MV-4-11 (cell line): ENCODE measurements at places on chromosomes 12 and 14.
A peak's percentile ranks its signal among the peaks of the same experiment; 100 is the strongest.

GRCh38 chr14:73770977-73771847 lies 57.0 kb upstream of the PNMA1 start:
- DNase-seq, result no peak

DNA sequence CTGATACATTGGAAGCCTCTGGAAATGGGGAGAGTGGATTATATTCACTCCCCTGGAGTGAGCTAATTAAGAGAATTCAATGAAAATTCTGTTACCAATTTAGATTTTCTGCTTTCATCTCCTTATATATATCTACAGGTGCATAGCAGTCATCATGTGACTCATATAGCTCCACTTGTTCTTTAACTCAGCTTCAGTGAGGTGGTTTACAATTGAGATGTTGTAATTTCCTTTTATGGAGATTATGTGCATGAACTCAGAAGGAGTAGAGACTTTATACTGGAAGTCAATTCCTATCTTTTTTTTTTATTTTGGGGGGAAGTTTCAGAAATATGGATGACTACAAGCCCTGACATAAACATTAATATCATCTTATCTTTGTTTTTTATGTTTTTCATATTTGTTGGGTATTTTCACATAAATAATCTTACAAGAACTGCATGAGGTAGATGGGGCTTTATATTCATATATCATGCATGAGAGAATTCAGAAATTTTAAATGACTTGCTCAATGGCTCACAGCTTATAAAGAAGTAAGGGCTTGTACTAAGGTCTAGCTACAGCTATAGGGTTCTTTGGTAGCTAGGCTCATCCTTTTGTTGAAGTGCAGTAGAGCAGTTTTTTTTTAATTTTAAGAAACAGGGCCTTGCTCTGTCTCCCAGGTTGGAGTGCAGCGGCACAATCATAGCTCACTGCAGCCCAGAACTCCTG lies 92.3 kb upstream of the SCAF11 start:
- DNase-seq, result no peak

DNA sequence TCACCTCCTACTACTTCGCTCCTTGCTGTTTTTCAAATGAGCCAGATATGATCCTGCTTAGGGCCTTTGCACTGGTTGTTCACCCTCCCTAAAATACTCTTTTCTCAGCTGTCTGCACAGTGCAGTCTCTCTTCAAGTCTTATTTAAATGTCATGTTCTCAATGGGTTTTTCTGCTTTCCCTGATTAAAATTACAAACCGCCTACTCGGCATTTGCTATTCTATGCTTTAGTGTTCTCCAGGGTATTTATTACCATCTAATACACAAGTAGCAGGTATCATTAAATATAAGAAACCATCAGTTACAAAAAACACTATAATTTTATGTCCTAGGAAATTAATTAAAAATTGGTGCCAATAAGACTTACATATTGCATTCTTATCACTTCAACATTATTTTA lies 108.0 kb upstream of the TMTC1 start:
- DNase-seq, result no peak

- no peak for DNase-seq
Measured at GRCh38 chr14:88706425-88706824, 86.3 kb downstream of the EML5 start.

DNA sequence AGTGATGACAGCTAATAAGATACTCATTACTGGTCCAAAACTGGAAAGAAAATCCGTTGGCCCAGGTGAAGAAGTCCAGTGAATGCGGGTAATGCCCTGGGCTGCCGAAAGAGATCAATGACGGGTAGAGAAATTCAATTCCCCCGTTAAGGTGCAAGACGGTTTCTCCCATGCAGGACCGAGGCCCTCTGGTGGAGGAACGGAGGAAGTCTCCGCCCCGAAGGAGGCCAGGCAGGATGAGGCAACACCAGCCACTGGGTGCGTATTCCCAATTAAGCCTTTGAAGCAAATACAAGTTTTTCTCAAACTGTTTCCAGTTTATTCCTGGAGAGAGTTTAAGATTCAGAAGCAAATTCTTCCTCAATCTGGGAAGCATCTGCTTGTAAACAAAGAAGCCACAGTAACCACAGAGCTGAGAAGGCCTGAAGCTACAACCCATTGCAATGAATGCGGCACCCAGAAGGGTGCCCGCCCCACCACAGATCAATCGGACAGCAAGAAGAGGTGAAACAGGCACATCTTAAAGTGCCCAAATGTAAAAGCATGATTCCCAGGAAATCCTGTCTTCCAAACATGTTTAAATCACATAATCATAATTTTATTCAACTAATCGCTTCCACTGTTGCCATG lies 118.5 kb downstream of the TTC7B start:
- peak; percentile 69 for DNase-seq

- DNase-seq, result no peak
Measured at GRCh38 chr12:39127401-39127800, 222.0 kb upstream of the CPNE8 start.

- DNase-seq, result no peak
Measured at GRCh38 chr12:73731658-73732057, 806.0 kb upstream of the ATXN7L3B start.

GRCh38 chr12:92912052-92912451 lies 17.0 kb downstream of the EEA1 start:
- DNase-seq, result peak; percentile 91

DNA sequence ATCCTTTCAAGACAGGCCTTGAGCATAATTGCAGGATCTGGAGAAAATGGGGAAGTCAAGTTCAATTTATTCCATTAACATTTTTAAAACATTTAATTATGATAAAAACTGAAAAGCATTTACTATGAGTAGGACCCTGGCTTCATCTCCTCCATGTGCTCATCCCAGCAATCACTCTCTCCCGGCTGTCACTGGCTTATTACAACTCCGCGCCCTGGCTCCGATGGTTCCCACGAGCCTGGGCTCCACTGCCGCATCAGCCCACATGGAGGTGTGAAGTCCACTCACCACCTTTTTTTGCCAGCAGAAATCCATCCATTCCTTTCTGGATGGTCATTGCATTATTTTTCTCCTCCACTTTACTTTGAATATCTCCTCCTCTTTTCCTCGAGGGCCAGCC lies 194.4 kb downstream of the EMP1 start:
- no peak for DNase-seq

- DNase-seq, result no peak
Measured at GRCh38 chr14:88870777-88871176, 46.3 kb downstream of the TTC8 start.

DNA sequence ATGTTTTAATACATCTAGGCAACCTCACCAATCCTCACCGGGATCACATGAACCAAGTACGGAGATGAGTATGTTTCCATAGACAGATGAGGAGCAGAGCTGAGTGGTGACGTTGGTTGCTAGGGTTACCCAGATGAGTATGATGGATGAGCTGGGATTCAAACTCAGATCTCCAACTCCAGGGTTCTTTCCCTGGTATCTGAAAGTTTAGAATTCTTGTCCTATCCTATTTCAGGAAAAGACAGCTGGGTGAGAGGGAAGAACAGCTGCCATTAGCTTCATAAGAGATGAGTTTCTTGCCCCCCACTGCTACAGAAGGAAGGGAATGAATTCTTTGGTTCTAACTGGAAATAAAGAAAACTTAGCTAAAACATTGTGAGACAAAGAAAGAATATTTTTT lies 728.9 kb upstream of the TBX3 start:
- DNase-seq, result no peak

DNA sequence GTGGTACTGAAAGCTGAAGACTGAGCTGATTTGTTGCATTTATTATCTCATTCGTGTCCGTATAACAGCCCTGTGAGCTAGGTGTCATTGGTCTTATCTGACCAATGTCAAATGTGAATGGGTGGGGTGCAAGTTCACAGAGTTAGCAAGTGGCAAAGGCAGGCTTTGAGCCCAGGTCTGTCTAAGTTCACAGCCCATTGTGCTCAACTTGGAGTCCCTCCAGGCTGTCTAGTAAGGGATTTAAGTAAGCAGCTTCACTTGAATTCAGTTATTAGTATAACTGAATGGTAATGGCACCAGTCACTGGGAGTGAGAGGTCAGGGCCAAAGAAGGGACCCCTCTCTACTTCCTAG lies 8.5 kb downstream of the C1S start:
- DNase-seq, result no peak

GRCh38 chr12:126069549-126070165 lies 1004.4 kb downstream of the AACS start:
- peak; percentile 34 for DNase-seq

DNA sequence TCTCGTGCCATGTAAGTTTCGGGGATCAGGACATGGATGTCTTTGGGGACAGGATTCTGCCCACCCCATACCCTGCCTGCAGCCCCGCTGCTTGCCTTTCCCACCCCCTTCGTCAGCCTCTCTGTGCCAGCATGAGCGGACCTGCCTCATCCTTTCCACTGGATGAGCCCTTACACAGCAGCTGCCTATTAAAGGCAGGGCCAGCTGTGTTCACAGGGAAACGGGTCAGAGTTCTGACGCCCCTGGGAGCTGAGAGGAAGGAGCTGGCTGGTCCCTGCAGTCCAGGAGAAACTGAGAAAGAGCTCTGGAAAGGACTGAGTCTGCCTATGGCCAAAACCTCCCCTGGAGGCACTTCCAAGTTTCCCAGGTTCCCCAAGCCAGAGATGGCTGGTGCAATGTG lies 83.5 kb upstream of the NCOR2 start:
- DNase-seq, result no peak

DNA sequence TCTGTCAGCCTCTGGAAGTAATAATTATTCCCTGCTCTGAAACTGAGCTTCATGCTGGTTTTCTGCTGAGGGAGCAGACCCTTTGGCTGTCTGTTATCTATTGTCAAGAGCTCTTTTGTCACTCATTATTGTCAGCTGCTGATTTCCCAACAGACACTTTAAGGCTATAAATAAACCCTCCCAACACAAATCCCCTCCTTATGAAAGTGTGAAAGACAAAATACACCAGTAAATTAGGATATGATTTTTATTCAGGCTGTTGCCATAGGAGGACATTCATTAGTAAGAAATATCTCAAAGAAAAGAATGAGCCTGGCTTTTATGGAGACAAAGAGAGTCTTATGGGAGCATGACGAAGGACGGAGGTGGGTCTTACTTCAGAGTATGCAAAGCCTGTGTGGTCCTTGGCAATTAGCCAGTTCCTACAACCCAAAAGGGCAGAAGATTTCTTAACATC lies 180.8 kb downstream of the CRADD start:
- no peak for DNase-seq

DNA sequence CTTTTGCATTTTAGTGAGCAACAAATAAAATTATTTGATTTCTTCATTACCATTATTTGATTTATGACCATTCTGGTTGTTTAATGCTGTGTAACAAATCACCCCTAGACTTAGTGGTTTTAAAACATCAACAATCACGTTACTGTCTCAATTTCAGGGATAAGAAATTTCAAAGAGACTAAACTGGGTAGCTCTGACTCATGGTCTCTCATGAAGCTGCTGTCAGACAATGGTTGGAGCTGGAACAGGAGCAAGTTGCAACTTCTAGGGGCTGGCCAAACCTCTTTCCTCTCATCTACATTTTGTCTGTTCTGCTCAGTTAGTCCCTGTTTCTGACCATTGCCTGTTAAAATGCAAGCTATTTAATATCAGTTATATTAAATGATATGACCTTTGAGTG lies 517.0 kb downstream of the KCNH5 start:
- no peak for DNase-seq

DNA sequence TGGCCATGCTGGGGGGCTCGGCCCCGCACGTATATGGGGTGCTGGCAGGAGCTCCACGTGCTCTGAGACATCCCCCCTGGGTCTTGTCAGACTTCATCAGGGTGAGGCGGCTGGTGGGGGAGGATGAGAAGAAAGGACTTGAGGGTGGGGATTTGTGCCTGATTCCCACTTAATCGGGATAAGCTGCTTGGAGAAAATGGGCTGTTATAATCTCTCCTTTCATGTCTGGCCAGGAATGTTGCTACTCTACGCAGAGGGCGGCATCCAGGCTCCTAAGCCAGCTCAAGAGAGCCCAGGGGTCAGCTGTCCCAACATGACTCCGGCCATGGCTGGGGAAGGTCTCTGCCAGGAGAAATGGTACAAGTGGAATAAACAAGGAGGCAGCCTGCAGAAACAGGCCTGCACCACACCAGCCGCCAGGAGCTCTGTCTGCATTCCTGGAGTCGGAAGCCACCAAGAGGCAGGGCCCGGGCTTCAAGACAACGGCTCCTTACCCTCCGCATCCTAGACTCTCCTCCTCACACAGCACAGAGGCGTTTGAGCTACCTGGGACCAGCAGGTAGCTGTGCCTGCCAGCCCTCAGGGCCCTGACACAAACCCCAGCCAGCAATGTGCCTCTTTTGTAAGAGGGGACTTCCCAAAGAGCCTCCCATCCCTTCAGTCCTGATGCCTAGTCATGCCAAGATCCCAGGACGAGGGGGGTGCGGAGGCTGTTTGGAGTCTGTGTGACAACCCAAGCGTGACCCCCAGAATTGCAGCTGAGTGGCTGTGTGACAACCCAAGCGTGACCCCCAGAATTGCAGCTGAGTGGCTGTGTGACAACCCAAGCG lies 195.8 kb upstream of the DIO3 start:
- DNase-seq, result no peak

DNA sequence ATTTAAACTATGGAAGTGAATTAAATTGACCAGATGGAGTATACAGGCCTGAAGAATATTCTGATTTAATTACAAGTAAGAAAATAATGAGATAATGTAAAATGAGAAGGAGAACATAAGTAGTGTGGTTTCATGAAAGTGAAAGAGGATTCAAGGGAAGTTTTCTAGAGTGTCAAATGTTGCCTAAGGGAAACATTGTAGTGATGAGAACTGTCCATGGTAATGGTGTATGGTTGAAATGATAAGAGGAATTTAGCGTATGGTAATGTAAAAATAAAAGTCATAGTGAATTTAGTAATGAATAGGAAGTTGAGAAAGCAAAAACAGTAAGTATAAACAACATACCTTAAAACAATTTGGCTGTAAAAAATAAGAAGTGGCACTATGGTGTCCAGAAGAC lies 1954.6 kb upstream of the FLRT2 start:
- peak; percentile 49 for DNase-seq

DNA sequence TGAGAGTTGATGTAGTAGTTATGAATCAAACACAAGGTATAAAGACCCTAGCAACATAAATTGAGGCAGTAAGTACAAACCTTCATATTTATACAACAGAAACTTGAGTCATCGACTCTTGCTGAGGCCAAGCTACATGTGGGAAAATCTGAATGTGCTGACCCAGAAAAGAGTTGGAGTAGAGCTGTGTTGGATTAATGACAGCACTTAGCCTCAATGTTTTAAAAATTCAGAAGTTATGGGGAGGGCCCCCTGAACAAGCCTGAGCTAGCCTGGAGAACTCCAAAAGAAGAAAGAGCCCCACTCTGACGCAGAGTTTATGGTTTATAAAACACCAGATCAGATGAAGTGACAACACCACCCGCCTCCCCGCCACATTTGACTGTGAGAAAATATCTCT lies 100.0 kb downstream of the DUSP6 start:
- DNase-seq, result no peak

DNA sequence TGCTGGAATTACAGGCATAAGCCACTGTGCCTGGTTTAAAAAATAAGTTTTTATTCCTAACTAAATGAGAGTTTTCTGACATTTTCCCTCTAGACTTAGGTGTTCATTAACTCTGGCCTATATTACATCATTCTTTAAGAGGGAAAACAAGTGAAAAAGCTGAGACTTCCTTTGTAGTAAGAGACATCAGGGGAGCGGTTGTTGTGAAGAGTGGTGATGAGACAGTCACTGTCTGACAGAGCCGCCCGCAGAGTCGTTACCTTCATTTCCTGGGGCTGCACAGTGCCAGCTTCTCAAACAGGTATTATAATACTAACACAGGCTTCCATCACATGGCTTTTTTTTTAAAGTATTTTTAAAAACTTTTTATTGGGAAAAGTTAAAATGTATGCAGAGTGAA lies 19.7 kb upstream of the TDRD9 start:
- DNase-seq, result no peak

GRCh38 chr12:132724506-132725241 lies 14.0 kb downstream of the PGAM5 start:
- no peak for DNase-seq

- DNase-seq, result no peak
Measured at GRCh38 chr12:58939399-58940100, 19.2 kb upstream of the LRIG3 start.
